BJ (cell line): ENCODE measurements at places on chromosomes 3 and 15.

GRCh38 chr3:134347551-134347950 is 26.7 kb downstream of the AMOTL2 start:
- no peak for DNase-seq

GRCh38 chr3:194257916-194258668 is 93.0 kb downstream of the CPN2 start:
- no peak for DNase-seq

- no peak for DNase-seq
Measured at GRCh38 chr3:186598108-186598784, 14.6 kb upstream of the AHSG start.

GRCh38 chr3:89504432-89504831 is 397.0 kb downstream of the EPHA3 start:
- no peak for DNase-seq

DNA sequence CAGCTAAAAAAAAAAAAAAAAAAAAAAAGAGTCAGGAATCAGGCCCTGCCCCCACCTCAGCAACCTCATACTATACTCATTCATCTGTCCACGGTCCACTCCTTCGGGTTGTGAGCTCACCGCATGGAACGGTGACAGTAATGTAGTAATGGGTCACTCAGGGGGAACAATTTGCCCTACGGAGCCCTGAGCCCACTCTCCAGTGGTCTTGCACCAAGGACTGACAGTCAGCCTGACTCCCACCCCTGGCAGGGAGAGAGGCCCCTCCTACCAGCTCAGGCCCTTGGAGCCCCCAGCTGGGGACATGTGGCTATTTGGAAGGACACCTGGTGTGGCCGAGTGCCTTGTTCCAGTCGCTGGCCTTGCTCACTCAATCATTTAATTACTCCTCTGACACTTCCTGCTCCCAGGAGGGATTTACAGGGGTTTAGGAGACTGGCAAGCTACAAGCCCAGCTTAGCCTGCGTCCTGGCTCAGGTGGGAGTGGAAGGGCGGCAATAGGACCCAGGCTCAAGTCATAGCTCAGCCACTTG is 19.9 kb upstream of the CACNA2D2 start:
- DNase-seq: no peak

DNA sequence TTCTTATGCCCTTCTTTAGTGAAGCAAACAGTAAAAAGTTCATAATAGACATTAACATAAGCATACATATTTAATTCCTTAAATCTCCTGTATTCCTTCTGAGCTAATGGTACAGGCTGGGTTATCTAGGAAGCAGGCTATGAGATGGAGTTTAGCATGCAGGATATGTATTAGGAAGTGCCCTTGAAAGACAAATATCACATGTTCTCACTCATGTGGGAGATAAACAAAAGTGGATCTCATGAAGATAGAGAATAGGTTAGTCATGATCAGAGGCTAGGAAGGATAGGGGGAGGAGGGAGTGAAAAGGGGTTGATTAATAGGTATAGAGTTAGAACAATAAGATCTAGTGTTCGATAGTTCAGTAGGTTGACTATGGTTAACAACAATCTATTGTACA is 105.4 kb downstream of the CLASP2 start:
- DNase-seq: no peak

DNA sequence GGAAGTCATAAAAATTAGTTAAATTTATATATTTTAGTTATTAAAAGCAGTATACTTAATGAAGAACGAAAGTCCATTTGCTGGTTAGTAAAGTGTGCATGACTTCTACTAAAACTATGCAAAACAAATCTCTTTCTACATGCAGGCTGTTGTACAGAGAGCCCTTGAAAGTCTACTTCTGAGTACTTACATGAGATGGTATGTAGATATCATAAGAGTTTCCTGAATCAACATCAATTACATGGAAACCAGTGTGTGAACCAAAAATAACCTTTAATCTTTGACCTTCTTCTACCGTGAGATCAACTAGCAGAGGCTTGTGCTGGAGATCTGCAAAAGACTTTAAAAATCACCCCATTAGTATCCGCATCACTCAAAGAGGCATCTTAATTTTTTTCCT is 42.1 kb upstream of the SLC2A2 start:
- no peak for DNase-seq

DNA sequence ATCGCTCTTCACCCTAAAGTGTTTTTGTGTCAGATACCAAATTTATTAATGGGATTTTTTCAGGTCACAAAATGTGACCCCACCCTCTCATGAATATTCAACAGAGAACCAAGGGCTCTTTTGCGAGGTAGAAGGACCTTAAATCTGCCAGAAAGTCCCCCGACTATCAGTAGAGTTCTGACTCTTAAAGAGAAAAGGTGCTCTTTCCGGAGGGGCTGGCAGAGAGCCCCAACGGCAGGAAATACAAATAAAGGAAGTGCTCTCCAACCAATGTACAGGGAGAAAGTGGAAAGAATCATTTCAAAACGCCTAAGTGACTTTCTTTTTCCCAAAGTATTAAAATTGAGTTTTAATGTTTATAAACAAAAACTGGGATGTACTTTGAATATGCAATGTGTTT is 517.2 kb downstream of the FOXP1 start:
- no peak for DNase-seq

- no peak for DNase-seq
Measured at GRCh38 chr3:11567516-11568467, 75.9 kb downstream of the VGLL4 start.

DNA sequence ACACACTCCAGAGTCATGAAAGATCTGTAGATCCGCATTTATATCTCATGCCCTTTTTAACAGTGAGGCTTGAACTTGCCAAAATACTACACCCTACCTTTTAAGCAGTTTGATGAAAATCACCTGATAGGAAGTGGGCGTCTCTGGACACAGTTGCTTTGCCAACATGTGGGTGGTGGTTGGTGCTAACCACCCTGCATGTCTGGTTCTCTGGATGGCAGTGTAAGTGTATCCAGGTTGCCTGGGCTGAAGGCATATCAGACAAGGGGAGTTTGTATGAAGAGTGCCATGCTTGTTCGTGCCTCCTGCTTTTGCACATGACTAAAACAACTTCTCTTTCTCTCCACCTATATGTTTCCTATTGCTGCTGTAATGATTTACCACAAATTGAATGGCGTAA is 159.6 kb downstream of the GHSR start:
- no peak for DNase-seq

GRCh38 chr3:167445491-167445890 is 28.4 kb downstream of the SERPINI2 start:
- DNase-seq: no peak

DNA sequence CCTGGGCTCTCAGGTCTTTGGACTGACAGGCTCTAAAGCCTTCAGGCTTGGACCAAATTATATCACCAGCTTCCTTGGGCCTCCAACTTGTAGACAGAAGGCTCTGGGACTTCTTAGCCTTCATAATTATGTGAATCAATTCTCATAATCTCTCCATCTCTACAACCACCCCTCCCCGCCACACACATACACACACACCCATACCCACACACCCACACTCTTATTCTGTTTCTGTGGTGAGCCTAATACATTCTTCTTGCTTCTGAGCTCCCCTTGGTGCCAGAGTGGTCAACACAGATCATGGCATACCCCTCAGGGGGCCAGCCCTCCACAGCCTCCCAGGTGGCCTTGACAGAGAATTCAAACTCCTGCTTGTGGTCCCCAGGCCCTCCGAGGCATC is 5.6 kb upstream of the NUP210 start:
- DNase-seq: no peak

DNA sequence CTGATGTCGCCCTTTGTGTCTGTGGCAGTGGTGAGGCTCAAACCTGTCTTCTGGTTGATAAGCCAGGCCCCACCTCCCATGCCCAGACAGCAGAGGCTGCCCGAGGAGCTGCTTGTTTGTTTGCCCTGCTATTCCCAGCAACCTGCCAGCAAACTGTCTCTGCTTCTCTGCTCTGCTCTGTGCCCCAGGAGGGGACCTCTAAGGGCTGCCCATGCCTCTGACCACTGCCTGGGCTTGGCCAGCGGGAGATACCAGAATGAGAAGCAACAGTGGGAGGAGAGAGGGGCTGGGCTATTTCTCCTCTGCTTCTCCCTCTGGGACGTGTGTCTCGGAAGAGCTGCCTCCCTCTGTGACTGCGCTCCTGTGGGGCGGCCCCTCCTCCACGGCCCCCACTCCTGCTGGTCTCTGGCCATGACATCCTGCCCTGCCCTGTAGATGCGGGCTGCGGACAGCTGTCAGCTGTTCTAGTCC is 213.1 kb downstream of the RPLP1 start:
- no peak for DNase-seq

DNA sequence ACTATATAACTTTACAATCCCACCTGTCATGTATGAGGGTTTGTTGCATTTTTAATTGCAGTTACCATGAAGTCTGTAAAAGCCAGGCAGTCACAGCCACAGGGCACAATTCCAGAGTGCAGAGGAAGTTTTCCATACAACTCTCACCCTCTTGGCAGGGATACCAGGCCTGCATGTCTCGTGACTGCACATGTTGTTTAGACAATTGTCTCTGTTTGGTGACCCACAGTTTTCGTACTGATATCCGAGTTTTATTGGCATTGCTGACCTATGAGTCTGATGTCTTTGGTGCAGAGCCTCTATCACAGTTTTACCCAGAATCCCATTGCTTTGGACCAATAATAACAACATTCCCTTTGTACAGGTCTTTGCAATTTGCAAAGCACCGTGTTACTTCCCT is 24.9 kb upstream of the MYZAP start:
- DNase-seq: no peak

DNA sequence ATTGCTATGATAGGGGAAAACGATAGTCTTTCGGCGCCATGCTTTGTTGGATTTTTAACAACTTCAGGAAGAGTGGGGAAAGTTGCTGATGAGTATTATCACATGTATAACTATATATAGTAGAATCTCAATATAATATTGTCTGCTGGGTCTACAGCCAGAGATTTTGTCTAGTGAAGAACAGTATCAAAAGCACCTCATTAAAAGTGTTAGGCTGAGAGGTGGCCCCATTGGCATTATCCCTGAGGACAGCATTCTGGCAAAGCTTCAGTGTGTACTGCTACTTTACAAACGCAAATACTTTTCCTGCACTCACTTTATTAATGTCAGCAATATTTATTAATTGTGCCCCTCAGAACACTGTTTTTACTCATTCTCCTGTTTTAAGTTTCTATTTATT is 11.8 kb downstream of the QTRT2 start:
- no peak for DNase-seq

GRCh38 chr3:186057594-186057993 is 51.3 kb downstream of the ETV5 start:
- DNase-seq: peak; percentile 10

DNA sequence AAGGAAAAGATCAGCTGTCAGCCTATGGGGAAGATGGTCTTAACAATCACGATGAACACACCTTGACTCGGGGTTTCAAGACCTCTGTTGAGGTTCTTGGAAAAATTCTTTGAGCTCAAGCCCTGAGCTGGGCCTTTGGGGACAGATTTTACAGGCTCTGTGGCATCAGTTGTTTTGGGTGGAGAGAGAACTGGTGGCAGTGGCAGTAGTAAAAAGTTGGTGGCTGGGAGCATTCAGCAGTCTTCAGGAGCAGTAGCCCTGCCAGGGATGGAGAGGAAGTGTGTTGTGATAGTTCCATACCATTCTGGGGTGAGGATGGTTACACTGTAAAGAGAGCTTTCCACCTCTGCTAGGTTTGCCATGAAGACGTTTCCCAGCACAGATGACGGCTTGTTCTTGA is 4.9 kb upstream of the KY start:
- no peak for DNase-seq

DNA sequence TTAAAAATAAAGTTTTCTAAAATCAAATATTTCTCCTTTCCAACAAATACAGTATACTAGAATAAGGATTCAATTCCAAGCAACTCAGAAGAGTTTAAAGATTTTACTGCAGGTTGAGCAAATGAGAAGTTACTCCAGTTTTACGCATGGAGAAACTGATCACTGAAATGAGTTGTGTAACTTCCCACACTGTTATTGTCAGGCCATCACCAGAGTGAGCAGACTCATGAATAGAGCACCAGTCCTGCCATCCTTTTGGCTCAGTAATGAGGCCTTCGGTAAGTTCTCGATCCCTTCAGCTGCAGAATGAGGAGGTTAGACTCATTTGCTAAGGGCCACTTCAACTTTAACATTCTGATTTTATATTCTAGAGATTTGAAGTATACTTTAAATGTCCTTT is 48.1 kb downstream of the OSBPL10 start:
- DNase-seq: no peak

DNA sequence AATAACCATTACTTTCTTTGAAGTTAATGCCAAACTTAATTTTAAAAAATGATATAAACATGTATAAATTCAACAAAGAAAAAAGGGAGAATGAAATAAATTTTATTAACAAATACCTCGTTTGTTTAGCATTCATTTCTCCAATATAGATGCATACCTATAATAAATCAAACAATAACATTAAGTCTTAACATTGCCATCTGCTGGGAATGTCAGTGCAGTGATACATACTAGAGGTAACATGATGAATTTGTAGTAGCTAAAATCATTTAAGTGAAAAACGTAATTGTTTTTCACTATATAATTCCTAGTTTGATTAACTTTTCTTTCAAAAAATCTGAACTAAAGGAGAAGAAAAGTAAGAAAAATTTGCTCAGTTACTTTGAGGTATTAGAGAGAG is 340.2 kb upstream of the CBLB start:
- DNase-seq: no peak

DNA sequence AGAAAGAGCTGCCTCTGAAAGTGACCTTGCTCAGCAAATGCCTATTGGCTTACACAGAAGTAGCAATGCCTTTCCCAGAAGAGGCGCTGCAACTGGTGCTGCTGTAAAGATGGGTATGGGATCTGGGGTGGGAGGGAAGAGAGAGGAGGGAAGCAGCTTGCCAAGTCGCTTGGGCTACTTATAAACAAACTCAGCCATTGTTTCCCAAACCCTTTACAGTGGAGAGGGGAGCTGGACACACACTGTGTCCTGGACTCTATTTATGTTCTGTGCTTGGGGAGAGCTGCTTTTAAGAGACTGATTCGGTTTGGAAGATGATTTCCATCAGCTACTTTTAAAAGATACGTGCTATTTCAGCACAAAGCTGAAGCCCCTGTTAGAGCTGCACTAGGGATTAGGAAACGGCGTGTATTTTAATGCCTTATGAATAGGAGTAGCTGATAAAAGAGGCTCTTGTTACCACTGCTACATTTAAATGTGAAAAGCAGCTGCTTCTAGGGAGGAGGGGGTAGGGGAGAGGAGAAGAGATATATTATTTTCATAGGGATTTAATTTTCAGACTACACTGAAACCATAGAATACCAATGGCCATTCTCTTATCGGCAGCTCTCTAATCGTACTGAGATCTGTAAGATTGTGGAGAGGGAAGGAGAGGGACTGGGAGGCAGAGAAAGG is 440.6 kb downstream of the MCTP2 start:
- no peak for DNase-seq

DNA sequence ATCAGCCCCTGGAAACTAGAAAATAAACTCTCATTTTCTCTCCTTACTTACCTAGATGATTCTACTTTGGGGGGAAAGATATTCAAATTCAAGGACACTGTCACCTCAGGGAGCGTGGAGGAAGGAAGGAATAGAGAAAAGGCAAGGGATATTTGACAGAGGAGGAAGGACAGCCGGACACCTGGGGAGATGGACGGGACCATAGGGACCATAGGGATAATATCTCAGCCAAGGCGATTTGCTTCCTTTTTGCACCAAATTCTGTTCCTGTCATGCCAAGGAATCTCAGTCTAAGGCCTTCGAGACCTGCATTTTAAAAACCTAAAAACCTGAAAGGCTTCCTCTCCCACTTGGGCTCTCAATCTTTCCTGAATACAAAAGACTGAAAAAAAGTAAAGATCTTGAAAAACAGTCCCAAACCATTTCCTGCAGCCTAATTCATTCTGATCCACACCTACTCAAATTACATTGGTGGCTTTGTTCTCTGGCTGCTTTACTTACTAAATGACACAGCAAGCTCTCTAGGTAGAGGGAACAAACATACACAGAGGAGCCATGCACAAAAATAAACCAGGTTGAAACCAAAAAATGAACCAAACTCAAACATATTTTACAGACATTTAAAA is 73.9 kb upstream of the SLC24A5 start:
- no peak for DNase-seq
